Activated effector memory CD4-positive, alpha-beta T cell treated with Interleukin-2 at 50 U/mL for 16 hours (primary cell): ENCODE measurements at places on chromosomes 2 and 18.
A peak's percentile ranks its signal among the peaks of the same experiment; 100 is the strongest.

DNA sequence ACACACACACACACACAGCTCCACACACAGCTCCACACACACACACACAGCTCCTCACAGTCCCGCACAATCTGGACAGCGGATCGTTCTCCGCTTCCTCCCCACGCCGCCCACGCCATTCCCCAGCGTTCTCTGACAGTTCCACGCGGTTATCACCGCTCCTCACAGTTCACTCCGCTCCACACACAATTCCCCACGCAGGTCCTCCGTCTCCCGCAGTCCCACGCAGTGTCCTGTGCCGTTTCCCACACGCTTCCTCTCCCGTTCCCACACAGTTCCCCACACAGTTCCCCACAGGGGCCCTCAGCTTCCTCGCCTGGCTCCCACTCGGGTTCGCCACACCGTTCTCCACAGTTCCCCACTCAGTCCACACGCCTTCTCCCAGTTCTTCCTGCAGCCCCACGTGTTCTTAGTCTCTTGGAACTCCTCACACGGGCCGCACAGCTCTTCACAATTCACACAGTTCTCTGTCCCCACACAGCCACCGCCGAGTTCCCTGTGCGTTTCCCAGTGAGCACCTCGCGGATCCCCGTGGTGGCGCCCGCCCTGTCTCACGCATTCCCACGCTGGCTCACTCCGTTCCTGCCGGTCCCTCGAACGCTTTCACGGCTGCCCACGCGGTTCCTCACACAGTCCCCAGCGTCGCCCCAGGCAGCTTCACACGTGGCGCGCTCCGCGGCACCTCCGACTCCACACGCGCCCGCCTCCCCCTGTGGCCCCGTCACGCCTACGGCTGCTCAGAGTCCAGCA lies 38.4 kb downstream of the KIF1A start:
- no peak for DNase-seq

DNA sequence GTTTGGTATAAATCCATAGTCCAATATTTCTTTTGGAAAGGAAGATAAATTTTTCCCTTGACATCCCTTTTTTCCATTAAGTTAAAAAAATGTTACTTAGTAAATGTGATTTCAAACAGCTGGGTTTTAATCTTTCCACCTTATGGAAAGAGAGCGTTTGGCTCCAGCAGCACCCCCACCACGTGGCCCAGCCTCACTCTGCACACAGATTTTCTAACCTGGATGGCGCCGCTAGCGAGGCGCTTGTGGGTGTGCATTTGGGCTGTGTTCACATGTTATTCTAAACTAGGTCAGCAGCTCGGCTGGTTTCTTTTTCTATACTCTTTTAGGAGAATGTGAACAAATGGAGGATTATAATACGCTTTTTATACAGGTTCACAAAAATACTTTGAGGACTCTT lies 218.0 kb downstream of the LDLRAD4 start:
- DNase-seq: peak; percentile 44

GRCh38 chr2:96759548-96759947 lies 1.2 kb upstream of the CNNM4 start:
- DNase-seq: no peak

- no peak for DNase-seq
These were observed 47.7 kb upstream of the SMIM21 start for GRCh38 chr18:75475228-75475627.

GRCh38 chr2:40487602-40488001 lies 35.7 kb upstream of the SLC8A1 start:
- no peak for DNase-seq

DNA sequence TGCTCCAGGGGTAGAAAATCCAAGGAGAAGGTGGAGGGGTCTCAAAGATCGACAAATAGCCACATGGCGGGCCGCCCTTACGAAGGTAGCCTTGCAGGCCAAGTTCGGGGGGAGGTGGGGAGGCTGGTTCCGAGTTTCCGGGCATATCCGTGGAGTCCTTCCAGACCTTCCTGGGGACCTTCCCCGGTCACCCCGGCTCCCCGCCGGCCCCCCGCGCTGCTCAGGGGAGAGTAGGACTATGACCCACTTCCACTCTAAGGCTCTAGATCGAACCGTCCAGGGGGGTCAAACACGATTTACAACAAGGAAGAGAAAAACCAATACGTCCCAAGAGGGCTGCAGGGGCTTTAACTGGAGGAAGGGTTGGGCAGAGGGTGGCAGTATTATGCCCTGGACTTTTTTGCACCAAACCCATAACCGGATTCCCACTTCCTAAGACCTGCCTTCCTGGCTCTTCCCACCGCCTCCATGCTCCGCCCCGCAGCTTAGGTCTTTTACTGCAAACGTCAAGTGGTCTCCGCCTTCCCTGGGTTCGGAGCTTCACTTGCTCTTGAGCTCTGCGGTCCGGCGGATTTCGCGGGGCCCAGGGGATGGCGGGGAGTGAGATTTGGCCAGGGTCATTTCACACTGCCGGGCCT lies 779 bp upstream of the LYPD6 start:
- no peak for DNase-seq

GRCh38 chr2:20609349-20609994 lies 41.4 kb downstream of the HS1BP3 start:
- DNase-seq: no peak

GRCh38 chr2:15357922-15358321 lies 203.2 kb downstream of the NBAS start:
- no peak for DNase-seq

GRCh38 chr18:45488645-45489044 lies 126.6 kb upstream of the SLC14A2 start:
- no peak for DNase-seq

DNA sequence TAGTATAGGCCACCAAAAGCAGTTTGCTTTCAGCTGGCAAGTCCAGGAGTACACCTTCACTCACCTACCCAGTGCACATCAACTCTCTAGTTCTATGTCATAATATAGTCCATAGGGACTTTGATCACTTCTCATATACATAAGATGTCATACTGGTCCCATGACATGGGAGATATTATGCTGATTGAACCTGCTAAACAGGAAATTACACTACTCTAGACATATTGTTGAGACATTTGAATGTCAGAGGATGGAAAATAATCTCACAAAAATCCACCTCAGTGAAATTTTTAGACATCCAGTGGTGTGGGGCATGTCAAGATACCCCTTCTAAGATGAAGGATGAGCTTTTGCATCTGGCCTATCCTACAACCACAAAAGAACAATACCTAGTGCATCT lies 322.5 kb downstream of the EN1 start:
- no peak for DNase-seq

GRCh38 chr2:9594366-9595054 lies 36.3 kb downstream of the YWHAQ start:
- no peak for DNase-seq

DNA sequence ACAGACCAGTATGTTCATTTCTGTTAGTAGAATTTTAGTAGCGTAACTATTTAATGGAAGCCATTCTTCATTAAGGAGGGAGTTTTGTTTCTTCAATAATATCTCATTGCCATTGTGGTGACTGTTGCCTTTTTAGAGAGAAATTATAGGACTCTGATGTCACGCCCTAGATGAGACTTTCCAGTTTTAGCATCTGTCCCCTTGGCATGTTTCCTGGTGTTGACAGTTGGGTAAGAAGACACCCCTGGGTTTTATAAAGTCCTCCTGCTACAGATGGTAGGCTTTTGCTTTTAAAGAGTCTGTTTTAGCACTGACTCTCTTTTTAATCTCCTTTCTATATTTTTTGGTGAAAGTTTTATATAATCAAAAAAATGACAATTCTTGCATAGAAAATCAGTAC lies 41.9 kb downstream of the KCNJ3 start:
- no peak for DNase-seq

DNA sequence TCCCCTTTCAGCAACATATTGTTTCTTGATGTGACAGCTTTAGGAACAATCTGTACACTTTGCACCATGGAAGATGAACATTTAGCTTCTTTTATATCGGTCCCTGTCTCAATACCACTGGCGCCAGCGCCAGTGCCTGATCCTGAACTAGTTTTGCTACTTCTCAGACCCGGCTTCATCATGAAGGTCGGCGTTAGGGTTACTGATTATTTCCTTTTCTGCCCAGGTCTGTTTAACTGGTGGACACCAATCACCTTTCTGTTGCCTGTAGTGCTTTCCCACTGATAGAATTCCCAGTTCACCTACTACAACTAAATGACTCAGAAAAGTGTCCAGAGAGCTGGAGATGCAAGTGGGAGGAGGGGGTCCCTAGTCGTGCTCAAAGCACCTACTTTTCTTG lies 99.5 kb downstream of the MYCN start:
- no peak for DNase-seq

DNA sequence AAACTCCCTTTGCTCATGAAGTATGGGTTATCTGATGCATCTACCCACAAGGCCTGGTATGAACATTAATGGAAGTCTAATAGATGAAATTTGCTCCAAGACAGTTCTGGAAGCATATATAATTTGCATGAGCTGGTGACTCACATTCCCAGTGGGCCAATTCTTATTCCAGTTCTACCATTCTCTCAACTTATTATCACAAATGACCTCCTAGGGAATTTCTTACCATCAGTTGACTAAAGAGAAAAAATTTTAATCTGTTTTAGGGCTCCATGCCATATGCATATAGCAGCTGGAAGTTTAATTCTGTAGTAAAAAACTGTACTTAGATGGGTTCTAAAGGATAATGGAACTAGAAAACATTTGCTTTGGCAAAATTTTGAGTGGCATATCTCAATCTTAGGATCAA lies 165.2 kb upstream of the COL3A1 start:
- no peak for DNase-seq

GRCh38 chr2:219451661-219452360 lies 17.2 kb downstream of the SPEG start:
- no peak for DNase-seq

DNA sequence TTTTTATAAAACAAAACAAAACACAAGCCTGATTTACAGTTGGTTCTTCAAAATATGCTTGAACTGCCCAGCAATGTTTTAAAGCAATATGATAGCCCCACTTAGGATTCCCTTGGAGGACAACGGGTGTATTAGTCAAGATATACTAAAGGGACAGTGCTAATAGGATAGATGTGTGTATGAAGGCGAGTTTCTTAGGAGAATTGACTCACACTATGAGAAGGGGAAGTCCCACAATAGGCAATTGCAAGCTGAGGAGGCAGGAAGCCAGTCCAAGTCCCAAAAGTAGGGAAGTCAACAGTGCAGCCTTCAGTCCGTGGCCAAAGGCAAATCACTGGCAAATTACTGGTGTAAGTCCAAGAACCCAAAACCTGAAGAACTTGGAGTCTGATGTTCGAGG lies 167.9 kb downstream of the CBLN2 start:
- no peak for DNase-seq

- DNase-seq: no peak
These were observed 60.9 kb upstream of the MMADHC start for GRCh38 chr2:149648282-149649030.

DNA sequence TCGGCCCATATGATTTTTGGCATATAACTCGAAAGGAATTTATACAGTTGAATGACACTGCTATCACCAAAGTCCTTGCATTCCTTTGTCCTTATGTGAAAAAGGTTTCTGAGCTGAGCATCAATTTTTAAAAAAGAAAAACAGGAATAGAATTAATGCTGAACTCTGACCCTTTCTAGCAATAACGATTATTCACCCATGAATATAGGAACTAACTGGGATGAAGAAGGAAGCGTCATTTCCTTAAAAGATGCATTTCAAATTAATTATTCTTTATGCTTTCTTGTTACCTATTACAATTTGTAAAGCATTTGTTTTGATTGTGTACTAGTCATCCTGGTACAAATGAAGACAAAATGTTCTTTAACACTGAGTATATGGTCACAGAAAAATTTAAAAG lies 19.3 kb downstream of the TMEM247 start:
- no peak for DNase-seq

DNA sequence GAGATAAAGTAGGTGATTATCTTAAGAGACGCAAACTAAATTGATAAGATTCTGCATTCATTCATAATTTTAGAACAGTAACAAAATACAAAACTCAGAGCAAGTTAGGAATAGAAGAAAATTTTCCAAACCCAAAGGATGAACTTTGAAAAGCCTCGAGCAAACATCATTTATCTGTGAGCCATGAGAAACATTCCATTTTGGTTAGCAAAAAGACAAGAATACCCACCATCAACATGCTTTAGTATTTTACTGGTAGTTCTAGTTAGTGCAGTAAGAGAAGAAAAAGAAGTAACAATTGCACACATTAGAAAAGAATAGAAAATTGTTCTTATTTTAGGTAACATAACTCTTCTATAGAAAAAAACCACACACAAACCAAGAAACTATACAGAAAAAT lies 291.3 kb upstream of the TCF4 start:
- no peak for DNase-seq

GRCh38 chr18:29823671-29824070 lies 1218.9 kb downstream of the DSC3 start:
- DNase-seq: no peak

- DNase-seq: no peak
These were observed 26.4 kb upstream of the ATP5MC3 start for GRCh38 chr2:175207741-175208438.

- no peak for DNase-seq
These were observed 5.7 kb upstream of the KLHL29 start for GRCh38 chr2:23379220-23379695.

DNA sequence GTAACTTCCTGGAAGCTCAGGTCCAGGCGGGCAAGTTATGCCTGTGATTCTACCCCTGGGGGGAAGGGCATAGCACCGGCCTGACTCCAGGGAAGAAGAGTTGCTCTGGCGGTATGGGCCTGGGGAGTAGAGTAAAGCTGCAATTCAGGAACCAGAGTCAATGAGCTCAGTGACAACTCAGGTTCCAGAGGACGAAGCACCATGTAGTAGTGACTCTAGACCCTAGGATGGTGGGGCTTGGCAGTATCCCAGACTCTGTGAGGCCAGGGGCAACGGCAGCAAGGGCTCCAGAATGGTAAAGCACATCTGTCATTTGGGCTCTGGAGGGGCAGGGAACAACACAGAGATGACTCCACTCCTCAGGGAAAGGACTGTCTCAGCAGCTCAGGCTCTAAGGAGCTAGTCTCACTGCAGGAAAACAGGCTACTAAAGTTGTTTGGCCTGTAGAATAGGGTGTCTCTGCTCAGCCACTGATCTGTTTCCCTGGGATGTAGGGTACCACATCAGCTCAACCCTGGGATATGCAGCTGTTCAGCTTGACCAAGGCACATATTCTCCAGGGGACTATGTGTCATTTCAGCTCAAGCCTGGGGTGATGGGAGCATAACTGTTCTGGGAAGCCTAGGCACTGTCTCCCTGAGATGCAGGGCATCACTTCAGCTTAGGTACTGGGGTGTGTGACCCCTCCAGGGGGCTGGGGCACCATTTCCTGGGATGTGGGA lies 36.2 kb upstream of the RHOB start:
- no peak for DNase-seq

GRCh38 chr2:171578127-171578803 lies 56.0 kb downstream of the CYBRD1 start:
- DNase-seq: no peak

DNA sequence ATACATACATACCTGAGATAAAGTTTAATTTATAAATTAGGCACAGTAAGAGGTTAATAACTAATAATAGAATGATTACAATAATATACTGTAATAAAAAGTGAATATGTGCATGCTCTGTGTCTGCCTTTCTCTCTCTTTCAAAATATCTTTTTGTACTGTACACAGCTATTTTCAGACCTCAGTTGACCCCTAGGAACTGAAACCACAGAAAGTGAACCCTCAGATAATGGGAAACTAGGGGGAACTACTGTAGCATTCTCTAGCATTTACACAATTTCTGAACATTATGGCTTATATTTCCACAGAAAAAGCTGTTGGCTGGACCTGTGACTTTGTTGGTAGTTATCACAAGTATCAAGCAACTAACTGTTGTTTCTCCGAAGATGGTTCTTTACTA lies 25.9 kb downstream of the WDR75 start:
- no peak for DNase-seq
